Stimulated activated CD4-positive, alpha-beta T cell treated with anti-CD3 and anti-CD28 coated beads, Interleukin-4, amount 100 ng/mL, for 48 hours (primary cell): ENCODE measurements at places on chromosomes 3 and 15.

GRCh38 chr15:26767169-26767670 is 5.6 kb downstream of the GABRB3 start:
- DNase-seq, result no peak

- DNase-seq, result no peak
Measured at GRCh38 chr15:96102631-96103030, 227.9 kb upstream of the NR2F2 start.

DNA sequence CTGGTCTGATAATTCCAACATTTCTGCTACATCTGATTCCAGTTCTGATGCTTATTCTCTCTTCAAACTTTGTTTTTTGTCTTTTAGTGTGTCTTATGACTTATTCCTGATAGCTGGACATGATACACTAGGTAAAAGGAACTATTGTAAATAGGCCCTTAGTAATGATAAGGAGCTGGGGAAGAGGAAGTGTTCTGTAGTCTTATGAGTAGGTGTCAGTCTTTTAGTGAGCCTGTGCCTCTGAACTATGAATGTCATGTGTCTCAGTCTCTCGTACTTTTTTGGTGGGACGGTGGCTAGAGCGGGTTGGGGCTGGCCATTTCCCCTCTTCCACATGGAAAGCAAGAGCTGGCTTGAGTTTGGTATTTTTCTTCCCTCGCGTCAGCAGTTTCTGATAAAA is 41.2 kb downstream of the PCCB start:
- DNase-seq, result no peak

GRCh38 chr15:41789662-41790061 is 15.4 kb downstream of the MAPKBP1 start:
- DNase-seq, result no peak

DNA sequence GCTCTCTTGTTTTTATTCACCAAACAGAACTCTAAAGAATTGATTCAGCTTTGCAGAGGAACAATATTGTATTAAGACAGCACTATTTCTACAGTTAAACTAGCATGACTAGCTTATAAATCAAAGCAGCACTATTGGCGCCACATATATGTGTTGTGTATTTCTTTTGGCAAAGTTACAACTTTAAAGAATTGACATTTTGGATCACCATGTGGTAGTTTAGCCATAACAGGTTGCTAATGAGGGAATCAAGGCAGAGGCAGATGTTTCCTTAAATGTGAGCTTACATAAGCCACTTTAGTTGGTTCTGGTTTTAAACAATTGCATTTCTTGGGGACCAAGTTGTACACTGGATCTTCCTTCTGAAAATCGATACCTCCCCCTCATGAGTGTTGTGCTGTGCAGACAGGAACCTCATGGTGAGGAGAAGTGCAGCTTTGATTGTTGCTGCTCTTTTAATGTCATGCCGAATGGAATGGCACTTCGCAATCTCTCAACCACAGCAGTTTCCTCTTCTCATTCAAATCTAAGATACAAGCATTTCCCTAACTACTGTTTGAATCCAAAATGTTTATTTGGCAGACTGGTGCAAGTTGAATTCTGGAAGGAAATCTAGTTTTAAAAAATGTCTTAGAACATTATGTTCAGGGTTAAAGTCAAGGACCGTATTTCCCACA is 151.2 kb downstream of the MYRIP start:
- no peak for DNase-seq

- DNase-seq, result peak; percentile 41
Measured at GRCh38 chr3:69739204-69740102, at the start of gene MITF. TSS of gene MITF (plus strand) at chr3:69739464. CDS start at chr3:69739598, 134 bp downstream.

DNA sequence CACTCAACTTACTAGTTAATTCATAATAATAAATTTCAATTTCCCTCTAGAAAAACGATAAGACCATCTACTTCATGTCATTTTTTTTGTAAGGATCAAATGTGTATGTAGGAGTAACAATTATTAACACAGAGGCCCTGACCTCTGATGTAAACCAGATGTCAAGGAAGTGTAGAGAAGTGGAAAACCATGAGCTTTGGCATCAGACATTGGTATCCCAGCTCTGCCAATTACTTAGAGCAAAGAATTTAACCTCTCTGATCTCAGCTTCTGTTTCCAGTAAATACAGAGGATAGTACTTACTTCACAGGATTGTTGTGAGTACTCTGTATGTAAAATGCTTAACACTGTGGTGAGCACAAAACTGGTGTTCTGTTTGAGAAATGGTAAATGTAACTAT is 17.5 kb downstream of the AQR start:
- DNase-seq, result no peak

DNA sequence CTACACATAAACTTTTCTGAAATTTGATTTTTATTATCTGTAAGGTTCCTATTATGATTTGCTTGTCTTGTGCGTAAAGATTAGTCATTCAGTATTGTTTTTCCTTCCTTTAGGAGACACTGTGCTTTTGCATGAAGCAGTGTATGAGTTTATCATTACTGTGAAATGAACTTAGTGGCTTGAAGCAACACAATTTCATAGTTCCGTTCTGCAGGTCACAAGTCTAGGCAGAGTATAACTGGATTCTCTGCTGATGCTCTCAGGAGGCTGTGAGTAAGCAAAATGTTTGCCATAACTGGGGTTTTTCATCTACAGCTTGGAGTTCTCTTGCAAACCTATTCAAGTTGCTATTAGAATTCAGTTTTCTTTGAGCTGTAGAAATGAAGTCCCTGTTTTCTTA is 1136.1 kb downstream of the OTOL1 start:
- no peak for DNase-seq

GRCh38 chr3:123013876-123014275 is 13.7 kb downstream of the SEMA5B start:
- DNase-seq, result no peak

GRCh38 chr3:13074006-13074375 is 762 bp upstream of the IQSEC1 start:
- no peak for DNase-seq

GRCh38 chr3:178785961-178786360 is 249.7 kb downstream of the KCNMB2 start:
- no peak for DNase-seq

DNA sequence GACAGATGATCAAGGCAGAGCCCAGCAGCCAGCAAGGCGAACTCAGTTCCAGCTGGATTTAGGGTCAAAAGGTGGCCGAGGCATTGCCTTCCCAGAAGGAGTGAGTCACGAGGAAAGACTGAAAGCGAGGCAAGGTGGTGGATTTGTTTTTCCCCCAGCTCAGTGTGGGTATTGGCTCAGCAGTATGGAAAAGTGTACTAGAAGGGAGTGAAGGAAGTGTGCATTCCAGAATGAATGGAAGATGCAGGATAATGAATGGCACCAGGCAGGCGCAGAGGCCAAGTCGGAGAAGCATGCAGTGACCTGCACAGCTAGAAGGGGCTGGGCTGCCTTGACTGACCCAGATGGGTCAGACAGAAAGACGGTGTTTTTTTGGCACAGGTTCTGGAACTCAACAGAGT is 46.3 kb downstream of the FOXP1 start:
- DNase-seq, result no peak

- no peak for DNase-seq
Measured at GRCh38 chr3:30004481-30004880, 601.9 kb upstream of the TGFBR2 start.

GRCh38 chr3:56012721-56013120 is 455.5 kb downstream of the ERC2 start:
- DNase-seq, result no peak

- DNase-seq, result no peak
Measured at GRCh38 chr3:158936530-158937113, 134.8 kb downstream of the MFSD1 start.

- DNase-seq, result no peak
Measured at GRCh38 chr3:127747066-127747465, 74.3 kb downstream of the ABTB1 start.

DNA sequence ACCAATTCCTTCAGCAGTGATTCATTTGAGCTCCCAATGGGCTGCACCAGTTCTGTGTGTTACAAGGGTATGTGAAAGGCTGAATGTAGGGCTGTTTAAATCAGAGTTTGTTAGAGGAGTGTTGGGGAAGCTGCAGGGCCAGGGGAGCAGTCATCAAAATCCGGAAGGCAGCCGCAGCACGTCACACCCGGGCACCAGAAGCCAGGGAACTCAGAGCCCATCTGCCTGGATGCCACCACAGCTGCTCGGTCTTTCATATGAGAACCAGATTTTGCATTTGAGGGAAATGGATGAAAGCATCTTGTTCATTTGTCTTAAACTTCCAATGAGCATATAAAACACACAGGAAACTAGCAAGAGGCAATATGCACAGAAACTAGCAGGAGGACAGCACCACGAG is 24.2 kb upstream of the NEO1 start:
- no peak for DNase-seq

- DNase-seq, result no peak
Measured at GRCh38 chr3:102038477-102039142, 189.3 kb downstream of the NFKBIZ start.

- DNase-seq, result peak; percentile 26
Measured at GRCh38 chr3:129942296-129942695, 32.2 kb upstream of the TRH start.

DNA sequence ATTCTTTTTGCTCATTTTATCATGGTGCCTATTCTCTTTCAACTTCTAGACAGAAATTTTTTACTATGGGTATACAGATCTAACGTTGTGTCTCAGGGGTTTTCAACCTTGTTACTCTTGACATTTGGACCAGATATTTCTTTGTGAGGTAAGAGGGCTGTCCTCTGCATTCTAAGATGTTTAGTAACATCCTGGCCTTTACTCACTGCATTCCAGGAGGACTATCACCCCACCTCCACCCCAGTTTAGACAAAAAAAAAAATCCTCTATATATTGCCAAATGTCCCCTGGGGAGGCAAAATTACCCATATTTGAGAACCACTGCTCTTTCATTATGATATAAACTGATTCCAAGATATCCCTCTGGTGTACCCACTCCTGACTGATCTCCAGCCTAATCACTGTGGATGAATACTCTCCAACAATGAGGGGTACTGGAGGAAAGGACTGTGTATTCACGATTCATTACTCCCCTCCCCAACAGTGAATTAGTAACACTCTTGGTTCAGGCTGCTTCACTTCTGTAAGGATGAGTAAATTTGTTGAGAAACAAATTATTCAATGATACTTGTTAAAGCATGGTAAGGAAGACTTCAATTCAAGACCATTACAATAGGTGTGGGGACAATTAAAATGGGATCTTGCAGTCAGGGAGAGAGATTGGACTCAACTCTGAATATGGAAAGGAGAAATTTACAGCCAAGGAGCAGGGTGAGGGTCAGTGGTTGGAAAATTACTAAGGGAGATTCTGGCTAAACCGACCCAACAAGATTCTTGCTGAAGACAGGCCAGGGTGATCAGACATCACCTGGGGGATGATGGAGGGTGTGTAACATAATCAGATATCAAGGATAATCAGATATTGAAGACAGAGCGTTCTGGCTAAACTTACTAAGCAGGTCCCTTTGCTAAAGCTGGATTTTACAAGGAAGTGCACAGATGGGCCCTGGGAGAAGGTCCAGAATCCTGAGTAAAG is 123.8 kb upstream of the DAZL start:
- DNase-seq, result no peak

GRCh38 chr3:50146316-50146901 is 8.7 kb upstream of the SEMA3F start:
- DNase-seq, result no peak

- DNase-seq, result no peak
Measured at GRCh38 chr3:194434503-194434902, 35.4 kb upstream of the GP5 start.

GRCh38 chr3:194460566-194460965 is 26.2 kb downstream of the ATP13A3 start:
- DNase-seq, result no peak

GRCh38 chr3:31942446-31942845 is 38.6 kb downstream of the OSBPL10 start:
- DNase-seq, result no peak

- DNase-seq, result no peak
Measured at GRCh38 chr3:195522254-195523023, 20.7 kb downstream of the PPP1R2 start.

GRCh38 chr3:16893618-16894200 is 9.0 kb downstream of the PLCL2 start:
- DNase-seq, result no peak

DNA sequence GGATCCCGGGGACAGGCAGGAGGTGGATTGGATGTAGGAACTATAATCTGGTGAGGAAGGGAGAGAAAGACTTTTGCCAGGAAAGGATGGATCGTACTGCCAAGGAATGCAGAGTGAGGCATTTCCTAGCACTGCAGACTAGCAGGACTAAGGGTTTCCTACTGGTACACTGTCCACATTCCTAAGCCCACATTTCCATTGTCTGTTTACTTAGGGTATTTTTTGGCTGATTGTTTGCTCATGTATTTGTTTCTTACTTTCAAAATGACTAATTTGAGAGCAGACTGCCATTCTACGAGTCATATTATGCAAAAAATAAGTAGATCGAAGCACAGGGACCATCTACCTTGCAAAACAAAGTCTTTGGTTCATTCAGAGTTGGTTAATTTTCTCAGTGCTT is 1029.5 kb upstream of the NR2F2 start:
- no peak for DNase-seq

GRCh38 chr3:36542186-36542585 is 161.9 kb downstream of the STAC start:
- DNase-seq, result no peak

- DNase-seq, result no peak
Measured at GRCh38 chr3:52136513-52136912, 17.7 kb downstream of the POC1A start.

- no peak for DNase-seq
Measured at GRCh38 chr3:184380627-184381260, 890 bp downstream of the CHRD start.

GRCh38 chr3:112303764-112304325 is 9.8 kb upstream of the SLC9C1 start:
- DNase-seq, result no peak

DNA sequence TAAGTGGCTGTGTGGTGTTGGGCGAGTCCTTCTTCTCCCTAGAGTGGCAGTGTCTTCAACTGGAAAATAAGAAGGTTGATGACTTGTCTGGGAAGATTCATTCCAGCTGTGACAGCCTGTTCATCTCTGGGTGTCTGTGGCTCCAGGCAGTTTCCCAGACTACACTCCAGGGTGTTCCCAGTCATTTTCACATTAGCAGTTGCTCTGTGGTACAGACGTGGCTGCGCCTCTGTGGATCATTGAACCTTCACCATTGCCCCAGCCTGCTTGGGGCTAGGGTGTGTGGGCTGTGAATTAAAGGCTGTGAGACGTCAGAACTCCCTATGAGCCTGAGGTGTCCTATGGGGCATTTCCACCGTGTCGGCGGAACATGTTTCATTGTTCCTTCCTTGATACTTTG is 239.6 kb upstream of the NR2E3 start:
- no peak for DNase-seq

- no peak for DNase-seq
Measured at GRCh38 chr15:90647326-90647725, 69.8 kb upstream of the BLM start.

DNA sequence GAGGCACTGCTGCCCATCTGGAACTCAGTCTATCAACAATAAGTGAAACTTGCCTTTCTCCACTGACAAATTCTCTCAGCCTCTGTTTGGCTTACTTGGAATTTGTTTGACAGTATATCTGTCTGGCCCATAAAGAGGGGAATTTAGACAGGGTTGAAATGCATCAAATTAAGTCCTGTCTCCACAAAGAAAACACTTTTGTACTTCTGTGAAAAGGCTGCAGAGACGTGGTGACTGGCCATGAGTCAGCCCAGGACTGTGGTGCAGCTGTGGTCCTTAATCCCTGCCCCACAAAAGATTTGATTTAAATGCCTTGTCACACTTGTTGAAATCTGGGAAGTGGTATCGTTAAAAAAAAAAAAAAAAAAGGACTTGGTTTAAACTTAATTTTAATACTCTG is 47.5 kb downstream of the RYR3 start:
- no peak for DNase-seq

GRCh38 chr3:156834962-156835535 is 8.9 kb downstream of the LEKR1 start:
- DNase-seq, result no peak
